Cerebellar nuclear complex (tissue), 1 donor: ENCODE measurements at places on chromosomes 6 and 20.

DNA sequence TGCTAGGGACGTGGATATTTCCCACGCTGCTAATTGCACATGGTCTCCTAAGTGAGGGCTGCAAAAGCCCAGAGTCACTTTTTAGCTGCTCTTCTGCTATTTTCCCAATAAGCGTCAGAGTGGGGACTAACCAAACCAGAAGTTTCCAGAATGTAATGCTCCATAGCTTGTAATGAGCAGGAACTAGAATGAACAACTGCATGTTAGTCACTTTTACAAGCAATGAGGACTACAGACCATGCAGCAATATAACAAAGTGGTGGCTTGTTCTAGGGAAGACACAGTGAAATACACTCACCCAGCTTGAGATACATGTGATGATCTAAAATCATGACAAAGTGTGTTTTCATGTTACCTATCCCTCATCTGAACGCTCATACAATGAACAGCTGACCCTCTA lies 314.1 kb upstream of the SGK1 start:
- DNase-seq = no peak

DNA sequence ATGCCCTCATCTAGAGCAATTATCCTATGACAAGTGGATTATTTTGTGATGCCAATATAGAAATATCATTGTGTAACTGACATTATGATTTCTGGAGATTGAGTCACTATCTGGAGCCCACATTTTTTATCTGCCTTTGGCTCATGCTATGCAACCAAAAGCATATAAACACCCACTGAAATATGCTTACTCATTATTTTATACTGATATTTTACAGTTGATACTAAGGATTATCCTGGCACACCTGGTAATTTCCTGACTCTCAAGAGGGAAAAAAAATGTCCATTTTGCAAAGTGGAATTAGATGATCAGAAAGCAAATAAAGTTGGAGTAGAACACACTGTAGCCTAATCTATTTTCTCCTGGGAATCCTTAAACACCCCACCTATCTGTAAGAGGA lies 154.5 kb downstream of the PKHD1 start:
- DNase-seq = no peak

GRCh38 chr6:95365454-95365853 lies 211.9 kb upstream of the MANEA start:
- no peak for DNase-seq

- DNase-seq = no peak
These were observed 512.7 kb upstream of the ZNF337 start for GRCh38 chr20:26209171-26209941.
